CD14-positive monocyte (primary cell): ENCODE measurements at places on chromosomes 11 and 22.

DNA sequence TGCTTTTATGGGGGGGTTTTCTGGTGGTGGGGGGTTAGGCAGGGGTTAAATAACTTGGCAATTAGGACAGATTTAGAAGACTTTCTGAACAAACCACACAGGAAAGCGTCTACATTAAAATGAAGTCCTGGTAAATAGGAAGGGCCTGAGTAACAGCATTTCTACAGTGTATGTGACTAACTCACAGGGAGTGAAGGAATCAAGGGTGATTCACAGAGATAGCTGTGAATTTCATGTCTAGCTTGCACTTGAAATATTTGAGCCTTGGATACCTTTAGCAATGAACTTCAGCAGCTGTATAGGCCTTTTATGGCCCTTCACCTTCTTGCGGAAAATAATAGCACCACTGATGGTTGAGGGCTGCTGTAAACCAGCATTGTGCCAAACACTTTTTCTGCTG lies 26.1 kb upstream of the LDHA start:
- no peak for DNase-seq

- no peak for DNase-seq
Observed at GRCh38 chr11:32072872-32073643, 17.8 kb upstream of the RCN1 start.

- DNase-seq: no peak
Observed at GRCh38 chr11:111963931-111964340, 26.8 kb downstream of the DIXDC1 start.

GRCh38 chr11:71118671-71119250 lies 133.6 kb downstream of the SHANK2 start:
- DNase-seq: no peak

- DNase-seq: no peak
Observed at GRCh38 chr11:32109138-32109537, 18.3 kb downstream of the RCN1 start.

- DNase-seq: no peak
Observed at GRCh38 chr11:40099426-40100161, 1359.9 kb downstream of the LRRC4C start.

DNA sequence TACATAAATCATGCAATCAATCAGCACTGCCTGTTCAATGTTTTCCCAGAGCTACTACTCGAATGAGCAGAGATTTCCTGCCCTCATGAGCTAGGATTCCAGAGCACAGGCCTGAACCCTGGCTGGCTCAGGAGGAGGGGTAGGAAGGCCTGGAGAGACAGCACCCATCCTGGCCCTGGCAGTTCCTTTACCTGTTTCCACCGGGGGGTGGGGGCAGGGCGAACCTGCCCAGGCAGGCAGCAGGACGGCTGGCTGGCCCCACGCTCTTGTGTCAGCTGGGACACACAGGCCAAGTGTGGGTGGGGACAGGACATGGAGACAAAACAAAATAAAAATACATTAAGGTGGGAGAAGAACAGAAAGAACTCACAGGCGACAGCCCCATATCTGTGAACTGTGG lies 109.8 kb upstream of the BID start:
- DNase-seq: no peak
